ENCODE measurements at places on chromosomes 5 and 9.

GRCh38 chr5:170294556-170294955 lies 3.0 kb downstream of the LCP2 start:
- DNase-seq = no peak

DNA sequence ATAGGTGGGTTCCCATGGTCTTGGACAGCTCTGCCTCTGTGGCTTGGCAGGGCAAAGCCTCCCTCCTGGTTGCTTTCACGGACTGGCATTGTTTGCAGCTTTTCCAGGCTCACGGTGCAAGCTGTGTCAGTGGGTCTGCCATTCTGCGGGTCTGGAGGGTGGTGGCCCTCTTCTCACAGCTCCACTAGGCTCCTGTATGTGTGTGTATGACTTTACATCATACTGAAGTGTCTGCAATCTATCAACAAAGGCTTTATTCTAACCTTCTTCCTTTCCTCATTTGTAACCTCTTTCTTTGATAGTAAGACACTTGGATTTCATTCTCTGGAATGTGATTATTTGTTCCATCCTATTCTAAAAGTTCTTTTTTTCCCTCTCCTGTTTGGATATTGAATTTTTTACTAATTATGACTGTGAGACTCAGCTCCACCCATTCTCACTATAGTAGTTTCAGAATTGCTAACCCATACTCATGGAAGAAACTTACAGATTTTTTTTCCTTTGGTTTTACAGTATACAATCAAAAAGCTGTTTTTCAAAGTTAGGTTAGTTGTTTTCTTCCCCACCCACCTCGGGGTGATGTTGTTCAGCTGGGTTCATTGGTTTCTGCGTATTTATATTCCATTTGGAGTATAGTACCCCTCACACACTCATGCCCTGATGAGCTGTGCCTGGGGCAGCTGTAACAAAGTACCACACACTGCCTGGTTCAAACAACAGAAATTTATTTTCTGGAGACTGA lies 144.6 kb upstream of the OTULINL start:
- no peak for DNase-seq

DNA sequence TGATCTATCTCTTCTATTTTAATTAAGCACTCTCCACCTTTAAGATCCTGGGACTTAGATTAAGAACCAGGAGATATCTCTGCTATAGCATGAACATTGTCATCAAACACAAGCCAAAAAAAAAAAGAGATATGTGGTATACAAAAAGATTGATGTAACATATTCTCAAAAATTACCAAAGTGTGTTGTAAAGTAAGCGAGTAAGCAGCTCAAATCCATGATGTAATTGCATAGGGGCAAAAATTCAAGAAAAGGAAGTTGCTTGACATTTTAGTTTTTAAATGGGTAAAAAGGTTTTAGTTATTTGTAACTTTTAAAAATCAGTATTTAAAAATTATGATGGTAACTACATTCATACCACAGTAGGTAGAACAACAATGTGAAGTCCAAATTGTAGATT lies 40.7 kb downstream of the CNTRL start:
- no peak for DNase-seq

DNA sequence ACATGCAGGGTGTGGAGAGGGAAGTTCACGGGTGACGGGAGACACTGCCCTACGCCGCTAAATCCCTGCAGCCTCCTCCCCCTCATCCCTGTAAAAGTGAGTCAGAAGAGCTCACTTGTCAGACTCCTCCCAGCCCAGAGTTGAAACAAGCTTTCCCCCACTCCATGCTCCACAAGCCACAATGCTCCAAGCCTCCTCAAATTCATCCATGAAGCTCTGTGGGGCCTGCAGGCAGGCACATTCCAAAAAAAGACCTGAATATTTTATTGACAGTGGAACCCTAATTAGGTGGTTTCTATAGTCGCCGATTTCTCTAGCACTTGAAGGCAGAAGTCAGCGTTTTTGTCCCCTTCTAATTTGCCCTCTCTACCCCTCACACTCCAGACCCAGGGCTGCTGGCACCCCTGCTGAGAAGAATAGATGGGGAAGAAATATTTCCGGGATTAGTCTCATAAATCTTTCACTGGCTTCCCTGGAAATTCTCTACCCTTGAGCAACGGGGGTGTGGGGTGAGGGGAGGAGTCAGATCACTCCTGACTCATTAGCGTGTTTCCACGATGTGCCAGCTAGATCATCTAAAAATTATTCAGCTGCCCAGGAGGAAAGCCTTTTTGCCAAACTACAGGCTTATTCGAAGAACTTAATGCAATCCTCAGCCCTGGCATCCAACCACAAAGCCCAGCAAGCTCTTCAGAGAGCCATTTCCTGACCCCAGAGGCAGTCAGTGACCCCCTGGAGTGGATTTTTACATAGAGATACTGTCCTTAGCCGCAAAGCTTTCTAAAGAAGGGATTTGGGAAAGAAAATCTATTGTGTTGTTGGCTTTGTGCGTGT lies 97.1 kb downstream of the ENC1 start:
- DNase-seq = no peak

GRCh38 chr5:109767997-109768396 lies 78.3 kb downstream of the MAN2A1 start:
- no peak for DNase-seq
